Aorta (tissue), 5 donors: ENCODE measurements at places on chromosomes 5 and 9. TPM values are rescaled to one million over a fixed set of nuclear protein-coding genes. Genes with fewer than 3 reads are reported as not detected.

The TRIM7 gene
- 3.0 TPM for total RNA-seq

The IL4 gene
- not detected for total RNA-seq

The WHRN gene
- total RNA-seq = 4.0 TPM

The GZMA gene
- total RNA-seq = 1.1 TPM

DNA sequence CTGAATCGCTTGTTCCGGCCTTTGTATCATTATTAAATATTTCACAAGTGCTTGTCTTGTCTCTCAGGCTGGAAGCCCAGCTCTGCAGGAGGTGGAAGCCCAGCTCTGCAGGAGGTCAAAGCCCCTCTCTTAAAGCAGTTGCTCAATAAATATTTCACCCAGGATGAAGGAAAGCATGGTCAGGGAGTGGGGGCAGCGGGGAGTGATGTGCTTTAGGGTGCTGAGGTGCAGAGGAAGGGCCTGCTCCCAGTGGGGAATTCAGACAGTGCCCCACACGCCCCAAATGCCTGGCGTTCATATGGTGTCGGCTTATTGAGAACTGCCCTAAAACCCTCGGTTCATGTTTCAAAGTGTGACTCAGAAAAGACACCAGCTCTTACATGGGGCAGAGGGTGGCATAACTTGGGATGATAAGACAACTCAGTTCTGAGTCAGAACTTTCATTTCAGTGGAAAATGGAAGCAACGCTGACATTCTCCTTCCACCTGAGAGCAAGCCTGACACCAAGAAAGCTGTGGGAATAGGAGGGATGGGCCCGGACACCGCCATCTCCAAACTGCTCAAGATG lies 114.3 kb upstream of the DAP start:
- H3K4me1 ChIP-seq = no peaks in the 10 kb centered on the region
- H3K27me3 ChIP-seq = peaks cover under 1% of the 10 kb centered on the region
- H3K27ac ChIP-seq = no peak overlapping the region
- no peak for DNase-seq
- no peaks in the 10 kb centered on the region for H3K36me3 ChIP-seq
